ENCODE measurements at places on chromosomes 2 and 18.

DNA sequence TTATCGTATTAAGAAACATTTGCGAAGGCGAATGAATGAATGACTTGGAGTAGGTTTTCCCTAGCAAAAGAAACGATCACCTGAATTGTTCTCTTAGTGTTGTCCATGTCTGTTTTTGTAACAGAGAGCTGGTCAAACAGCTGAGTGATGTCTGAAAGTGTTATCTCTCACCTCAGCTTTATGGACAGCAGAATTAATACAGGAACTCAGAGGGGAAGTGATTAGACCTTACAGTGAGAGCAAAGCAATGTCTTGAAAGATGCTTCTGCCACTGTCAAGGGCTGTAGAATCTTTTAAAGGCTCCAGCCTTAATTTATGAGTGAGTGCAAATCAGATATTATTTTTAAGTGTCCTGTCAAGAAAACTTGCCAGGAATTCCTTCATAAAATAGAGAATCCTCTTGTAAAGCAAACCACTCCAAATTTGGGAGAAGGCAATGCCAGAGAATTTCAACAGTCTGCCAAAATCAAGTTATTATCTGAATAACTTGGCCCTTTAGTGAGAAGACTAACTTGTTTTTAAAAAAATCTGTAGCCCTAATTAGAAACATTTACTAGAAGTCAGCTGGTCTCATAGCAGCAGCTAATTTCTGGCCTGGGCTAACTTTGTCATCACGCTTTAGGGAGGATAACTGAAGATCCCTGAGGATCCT is 60.7 kb downstream of the CDC42EP3 start:
- DNase-seq, result no peak

GRCh38 chr2:163370169-163370886 is 365.5 kb downstream of the FIGN start:
- DNase-seq, result no peak

DNA sequence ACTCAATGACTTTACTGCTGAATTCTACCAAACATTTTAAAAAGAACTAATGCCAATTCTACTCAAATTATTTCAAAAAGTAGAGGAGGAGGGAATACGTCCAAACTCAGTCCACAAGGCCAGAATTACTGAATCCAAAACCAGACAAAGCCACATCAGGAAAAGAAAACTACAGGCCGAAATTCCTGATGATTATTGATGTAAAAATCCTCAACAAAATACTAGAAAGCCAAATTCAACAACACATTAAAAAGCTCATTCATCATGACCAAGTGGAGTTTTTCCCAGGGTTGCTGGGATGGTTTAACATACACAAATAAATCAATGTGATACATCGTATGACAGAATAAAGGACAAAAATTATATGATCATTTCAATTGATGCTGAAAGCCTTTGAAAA is 103.9 kb upstream of the UBE2E3 start:
- no peak for DNase-seq

GRCh38 chr2:64914735-64915509 is 74.3 kb upstream of the SLC1A4 start:
- DNase-seq, result no peak

GRCh38 chr2:120669121-120669952 is 66.3 kb upstream of the GLI2 start:
- DNase-seq, result no peak

DNA sequence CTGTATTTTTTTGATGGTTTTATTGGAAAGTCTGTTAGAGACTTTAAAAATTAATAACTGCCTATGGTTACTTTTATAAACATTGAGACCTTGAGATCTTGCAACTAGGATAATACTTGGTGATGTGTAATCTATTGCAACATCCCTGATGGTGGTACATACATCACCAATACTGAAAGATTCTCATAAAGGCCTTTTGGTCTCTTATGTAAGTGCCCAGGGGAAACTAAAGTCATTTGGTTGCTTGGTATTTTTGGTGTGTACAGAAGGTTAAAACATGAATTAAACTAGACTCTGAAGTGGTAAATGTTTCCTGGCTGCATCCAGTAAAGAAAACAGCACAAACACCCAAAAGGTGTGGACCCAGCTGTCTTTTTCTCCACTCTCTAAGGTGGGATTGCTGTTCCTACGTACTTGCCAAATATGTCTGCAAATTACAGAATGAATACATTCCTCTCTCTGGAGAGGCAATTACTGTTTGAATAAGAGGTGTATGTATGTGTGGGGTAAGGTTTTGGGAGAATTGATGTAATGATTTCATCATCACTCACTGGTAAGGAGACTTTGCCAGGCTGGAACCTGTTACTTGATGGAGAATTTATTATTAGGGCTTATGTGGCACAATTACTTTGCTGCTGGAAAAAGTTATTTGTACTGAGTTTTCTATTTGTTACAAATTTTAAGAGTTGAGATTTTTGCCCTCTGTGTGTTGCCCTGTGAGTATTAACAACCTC is 3.6 kb downstream of the B3GNT2 start:
- DNase-seq, result no peak

DNA sequence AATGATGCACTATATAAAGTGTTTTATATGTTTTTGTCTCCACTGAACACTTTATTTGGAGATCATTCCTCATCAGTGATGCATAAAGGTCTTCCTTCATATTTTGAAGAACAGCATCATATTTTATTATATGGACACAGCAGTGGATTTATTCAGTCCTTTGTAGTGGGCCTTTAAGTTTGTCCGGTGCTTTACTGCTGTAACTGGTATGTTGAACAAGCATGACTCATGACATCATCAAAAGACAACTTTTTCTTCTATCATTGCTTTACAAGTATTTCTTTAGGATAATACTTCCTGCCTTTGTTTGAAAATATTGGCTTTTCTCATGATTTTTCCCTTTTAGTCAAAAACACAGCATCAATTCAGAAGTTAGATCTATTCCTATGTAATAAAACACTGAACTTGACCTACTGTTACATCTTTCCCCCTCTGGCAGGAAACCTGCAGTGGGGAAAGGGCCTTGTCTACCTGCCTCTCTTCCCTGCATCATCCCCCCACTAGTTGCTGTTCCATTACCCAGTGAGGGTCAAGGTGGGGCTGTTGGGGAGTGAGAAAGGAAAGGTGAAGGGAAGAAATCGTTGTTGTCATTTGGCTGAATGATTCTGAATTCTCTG is 241.2 kb downstream of the CYP26B1 start:
- DNase-seq, result no peak

DNA sequence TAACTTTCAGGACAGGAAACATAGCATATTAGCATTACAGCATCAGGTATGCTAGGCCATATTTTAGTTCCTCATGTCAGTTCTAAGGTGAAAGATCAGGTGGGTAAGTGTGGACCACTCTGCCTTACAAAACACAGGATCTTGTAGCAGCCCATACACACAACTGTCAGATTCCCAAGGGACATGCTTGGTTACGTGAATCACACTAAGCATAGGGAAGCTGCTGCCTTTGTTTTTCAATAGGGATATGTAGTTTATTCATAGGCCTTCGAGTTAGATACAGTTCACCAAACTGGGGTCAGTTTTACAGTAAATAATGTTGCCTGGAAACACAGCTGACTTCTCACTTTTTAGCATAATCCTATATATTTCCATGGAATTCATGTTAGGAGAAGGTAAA is 116.1 kb upstream of the OTX1 start:
- DNase-seq, result no peak

GRCh38 chr18:59700535-59700967 is 3.3 kb upstream of the CCBE1 start:
- no peak for DNase-seq

GRCh38 chr18:261398-262073 is 6.3 kb downstream of the THOC1 start:
- no peak for DNase-seq

GRCh38 chr18:35436076-35436649 is 59.0 kb upstream of the ZNF396 start:
- no peak for DNase-seq

DNA sequence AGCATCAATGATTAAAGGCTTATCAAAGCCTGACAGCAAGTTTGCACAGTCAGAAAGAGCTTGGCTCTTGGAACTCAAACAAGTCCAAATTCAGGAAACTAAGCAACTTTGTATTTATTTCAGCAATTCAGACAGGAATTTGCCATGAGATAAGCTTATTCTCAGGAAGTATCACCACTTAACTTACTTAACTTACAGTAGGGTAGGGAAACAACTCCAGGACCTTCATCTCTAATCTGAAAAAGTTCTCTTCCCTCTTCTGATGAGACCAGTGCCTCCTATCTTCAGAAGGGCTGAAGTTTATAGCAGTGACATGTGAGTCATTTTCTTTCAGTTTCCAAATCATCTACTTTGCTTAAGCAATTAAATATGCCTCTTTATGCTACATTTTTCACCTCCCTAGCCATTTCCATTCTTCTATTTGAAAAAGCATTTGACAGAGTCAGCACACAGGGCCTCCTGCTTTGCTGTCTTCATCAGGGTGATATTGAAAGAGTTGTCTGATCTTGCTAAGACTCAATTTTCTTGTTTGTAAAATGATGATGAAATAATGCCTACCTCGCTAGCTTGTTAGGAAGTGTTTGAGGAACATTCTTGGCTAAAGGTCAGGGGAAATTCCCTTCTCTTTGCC is 389.5 kb downstream of the RND3 start:
- DNase-seq, result no peak

GRCh38 chr2:235098269-235098668 is 146.5 kb downstream of the SH3BP4 start:
- no peak for DNase-seq

- no peak for DNase-seq
Measured at GRCh38 chr2:43484323-43484930, 111.4 kb downstream of the THADA start.

DNA sequence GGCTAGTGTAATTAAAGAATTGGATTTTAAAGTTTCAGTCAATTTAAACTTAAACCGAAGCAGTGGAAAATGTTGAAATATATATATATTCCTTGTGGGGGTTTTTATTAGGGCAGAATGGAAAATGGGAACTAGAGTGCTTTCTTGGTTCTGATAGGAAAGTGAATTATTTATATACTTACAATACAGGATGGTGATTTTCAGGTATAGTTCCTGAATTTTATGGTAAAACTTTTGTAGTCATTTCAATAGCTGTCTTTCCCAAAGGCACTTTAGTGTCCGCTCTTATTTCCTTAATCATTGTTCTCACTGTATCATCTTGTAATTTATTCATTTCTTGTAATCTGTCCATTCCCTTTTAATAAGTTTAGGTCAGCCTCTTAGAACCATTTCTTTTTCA is 1.9 kb downstream of the RPL37A start:
- no peak for DNase-seq

GRCh38 chr2:94996305-94997100 is 29.0 kb upstream of the MAL start:
- no peak for DNase-seq

DNA sequence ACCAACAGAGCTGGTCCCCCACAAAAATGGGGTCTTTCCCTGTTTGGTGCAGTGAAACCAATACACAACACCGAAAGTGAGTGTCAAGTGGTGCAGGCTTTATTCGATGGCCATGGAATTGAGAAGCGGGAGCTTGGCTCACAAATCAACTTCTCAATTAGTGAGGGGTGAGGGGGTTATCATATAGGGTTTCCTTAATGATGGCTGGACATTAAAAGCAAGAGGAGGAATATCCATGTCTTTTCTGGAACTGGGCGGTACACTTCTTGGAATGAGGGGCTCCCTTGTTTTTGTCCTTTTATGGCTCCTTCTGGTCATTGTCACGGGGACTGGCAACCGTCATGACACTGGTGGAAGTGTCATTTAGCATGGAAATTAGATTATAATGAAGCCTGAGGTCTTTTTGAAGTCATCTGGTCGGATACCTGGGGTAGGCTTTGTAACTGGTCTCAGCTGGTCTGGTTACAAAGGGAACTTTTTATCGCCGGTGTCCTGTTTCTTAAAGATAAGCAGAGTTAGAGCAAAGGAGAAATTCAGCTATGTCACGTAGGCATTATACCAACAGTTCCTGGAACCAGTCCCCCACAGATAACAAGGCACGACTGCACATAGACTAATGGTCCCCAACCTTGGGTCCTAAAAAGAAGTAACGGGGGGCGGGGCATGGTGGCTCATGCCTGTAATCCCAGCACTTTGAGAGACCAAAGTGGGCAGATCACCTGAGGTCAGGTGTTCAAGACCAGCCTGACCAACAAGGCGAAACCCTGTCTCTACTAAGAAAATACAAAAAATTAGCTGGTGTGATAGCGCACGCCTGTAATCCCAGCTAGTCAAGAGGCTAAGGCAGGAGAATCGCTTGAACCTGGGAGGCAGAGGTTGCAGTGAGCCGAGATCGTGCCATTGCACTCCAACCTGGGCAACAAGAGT is 93.5 kb upstream of the NDUFV2 start:
- no peak for DNase-seq

GRCh38 chr2:137670111-137670510 is 294.2 kb upstream of the HNMT start:
- DNase-seq, result no peak

GRCh38 chr2:201402651-201403562 is 45.8 kb upstream of the FLACC1 start:
- DNase-seq, result no peak

DNA sequence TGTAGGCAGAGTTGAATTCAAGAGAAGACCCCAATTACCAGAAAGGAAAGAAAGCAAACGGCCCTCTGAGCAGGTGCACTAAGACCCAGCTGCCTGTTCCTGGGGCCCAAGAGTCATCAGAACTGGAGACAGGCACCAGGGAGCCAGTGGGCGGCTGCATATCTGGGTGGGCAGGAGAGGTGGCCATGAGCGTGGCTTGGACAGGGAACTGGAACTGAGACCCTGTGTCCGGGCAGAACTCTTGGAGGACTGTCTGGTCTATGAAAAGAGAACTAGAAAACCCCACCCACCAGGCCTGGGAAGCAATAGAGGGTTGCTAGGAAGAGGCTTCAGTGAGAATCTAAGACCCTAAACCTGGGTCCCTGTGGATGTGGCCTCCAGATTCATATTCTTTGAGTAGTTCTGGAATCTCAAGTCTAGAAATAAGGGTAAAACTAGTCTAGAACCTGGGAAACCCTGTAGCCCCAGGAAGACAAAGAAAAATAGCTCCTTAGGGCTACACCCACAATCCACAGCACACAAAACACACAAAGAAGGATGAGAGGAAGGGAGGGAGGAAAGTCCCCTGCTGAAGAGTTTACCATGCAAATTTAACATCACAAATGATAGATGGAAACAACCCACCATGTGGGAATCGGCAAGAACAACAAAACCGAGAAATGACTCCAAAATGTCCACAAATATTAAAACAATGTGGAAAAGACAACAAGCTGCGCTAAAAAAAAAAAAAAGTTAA is 147.0 kb downstream of the HDAC4 start:
- DNase-seq, result no peak

DNA sequence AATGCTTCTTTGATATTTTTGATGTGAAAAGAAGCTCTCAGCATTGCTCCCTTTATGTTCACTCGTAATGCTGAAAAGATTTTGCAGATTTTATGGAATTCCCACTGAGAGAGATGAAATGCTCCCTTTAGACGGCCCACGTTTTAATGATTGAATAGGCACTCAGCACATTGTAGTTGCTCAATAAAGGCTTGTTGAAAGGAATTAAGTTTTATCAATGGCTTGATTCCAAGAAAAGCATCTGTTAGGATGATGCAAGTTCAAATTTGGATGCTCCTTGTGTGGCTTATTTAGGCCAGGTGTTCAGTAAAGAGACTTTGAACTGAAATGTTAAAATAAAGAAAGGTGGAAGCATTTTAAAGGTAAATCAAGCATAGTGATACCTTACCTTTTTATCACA is 725.1 kb downstream of the EPHA4 start:
- DNase-seq, result no peak

Measured in stimulated activated CD4-positive, alpha-beta T cell treated with anti-CD3 and anti-CD28 coated beads, Interleukin-1b, Interleukin-23, amount 100 ng/mL, for 1 hour (primary cell).